Stimulated activated CD8-positive, alpha-beta memory T cell treated with anti-CD3 and anti-CD28 coated beads, Interleukin-4, amount 100 ng/mL, for 1 hour (primary cell): ENCODE measurements at places on chromosomes 16 and 17.

GRCh38 chr17:73954951-73955350 is 248.5 kb upstream of the RPL38 start:
- DNase-seq, result no peak

DNA sequence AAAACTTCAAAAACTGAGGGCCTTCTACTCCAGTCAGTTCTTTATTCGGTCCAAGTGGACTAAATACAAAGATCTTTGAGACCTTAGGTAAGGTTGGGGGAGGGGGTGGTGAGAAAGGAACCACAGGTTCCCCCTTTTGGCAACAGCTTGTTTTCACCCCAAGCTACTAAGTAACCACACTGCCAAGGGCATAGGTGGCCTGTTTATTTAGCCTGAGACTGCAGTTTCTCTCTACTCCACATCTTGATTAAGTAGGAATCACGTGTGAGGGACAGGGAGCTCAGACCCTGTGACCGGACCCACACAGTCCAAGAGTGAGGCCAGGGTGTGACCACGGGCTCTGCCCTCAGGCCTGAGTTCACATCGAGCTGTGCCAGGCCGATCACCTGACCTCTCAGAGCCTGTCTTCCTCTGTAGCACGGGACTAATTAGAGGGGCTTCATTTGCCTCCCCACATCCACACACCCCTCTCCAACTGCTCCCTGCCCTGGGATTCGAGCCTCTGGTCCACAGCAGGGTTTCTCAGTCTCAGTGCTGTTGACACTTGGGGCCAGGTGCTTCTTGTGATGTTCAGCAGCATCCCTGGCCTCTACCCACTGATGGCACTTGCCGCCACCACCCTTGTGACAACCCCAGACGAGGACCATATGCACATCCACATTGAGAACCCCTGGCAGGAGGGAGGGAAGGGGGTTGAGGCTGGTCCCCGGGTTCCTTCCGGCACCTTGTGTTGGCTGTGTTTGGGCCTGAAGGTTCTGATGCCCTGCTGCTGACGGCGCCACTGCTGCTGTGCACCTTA is 17.8 kb downstream of the ST6GALNAC2 start:
- DNase-seq, result no peak

DNA sequence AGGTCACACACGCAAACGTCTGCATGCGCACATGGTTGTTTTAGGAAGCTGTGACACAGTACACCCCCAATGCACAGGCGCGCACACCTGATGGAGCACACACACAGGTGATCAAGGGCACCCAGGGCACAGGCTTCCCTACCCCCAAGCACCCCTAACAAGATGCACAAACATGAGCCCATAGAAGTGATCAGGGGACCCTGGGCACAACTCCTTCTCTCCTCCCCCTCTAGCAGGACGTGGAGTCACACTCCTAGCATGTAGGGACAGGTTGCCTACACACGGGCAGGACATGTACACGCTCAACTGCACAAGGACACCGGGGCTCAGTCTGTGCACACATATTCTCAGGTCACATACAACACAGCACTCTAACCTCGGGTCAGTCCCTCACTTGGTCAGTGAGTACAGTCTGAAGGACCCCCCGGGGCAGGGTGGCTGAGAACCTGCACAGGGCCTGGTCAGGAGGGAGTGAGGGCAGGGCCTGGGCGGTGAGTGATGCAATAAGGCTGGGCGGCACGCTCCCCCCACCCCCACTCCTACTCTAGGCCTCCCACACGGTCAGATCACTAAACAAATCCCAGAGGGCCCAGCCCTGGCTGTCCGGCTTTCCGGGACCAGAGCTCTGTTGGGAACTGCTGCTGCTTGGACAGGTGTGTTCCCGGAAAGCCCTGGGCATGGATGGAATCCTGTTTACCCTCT is 751 bp upstream of the DOC2B start:
- no peak for DNase-seq

GRCh38 chr16:11329891-11330290 is 15.4 kb upstream of the RMI2 start:
- no peak for DNase-seq

DNA sequence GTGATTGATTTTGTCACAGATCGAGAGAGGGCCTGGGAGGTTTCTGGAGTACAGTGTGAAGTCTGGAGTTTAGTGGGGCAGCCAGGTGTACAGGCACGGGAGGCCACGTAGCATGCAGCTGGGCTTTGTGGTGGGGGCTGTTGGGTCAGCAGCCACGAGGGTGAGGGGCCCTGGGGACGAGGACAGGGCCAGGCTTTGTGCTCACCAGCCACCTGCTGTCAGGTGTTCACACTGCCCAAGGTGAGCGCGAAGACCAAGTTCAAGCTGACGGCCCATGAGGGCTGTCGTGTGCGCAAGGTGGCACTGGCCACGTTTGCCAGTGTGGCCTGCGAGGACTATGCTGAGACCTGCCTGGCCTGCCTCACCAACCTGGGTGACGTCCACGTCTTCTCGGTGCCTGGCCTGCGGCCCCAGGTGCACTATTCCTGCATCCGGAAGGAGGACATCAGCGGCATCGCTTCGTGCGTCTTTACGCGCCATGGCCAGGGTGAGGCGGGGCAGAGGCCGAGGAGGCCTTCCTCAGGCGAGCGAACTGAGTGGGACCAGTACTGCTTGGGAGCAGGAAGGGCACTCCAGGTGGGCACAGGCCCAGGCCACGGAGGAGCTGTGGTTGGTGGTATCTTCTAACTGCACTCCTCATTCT is 15.9 kb downstream of the LLGL1 start:
- DNase-seq, result no peak

DNA sequence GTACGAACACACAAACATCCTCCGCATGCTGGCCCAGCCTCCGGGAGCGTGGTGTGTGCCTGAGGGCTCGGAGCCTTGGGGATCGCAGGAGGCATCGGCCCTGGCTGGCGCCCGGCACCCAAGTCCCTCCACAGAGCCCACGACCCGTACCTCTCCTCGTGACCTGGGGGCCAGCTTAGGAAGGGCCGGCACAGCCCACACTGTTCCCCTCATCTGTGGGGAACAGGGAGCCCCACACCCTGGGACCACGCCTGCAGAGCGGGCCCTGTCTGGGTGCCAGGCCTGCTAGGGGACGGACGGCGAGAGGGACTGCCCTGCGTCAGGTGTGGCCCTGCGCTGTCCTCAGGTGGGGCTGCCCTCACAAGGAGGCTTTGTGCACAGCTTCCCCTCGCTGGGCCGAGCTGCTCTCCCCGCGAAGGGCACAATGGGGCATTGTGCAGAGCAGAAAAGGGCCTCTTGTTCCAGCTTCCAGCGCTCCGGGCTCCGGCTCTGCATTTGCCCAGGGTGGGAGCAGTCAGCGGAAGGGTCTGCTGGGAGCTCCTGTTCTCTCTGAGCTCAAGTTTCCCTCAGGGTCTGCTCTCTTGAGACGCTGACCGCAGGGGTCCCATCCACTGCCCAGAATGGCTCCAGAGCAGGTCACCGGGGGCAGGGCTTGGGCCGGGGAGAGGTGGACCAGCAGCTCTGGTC is 1.7 kb upstream of the LMF1 start:
- no peak for DNase-seq

DNA sequence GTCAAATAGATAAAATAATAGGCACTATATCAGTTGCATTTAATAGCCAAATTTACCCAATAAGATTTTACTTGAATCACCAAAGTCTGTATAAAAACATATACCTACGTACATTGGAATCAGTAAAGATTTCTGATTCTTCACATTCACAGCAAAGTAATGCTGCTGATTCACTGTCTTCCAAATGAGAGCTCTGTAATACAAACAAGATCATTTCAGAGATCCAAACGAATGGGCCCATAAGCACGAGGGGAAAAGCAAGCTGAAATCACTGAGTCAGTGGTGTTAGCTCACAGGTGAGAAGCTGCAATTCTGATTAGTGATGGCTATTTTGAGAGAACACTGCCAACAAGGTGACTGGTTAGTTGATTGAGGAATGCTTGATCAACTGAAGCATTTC is 81.3 kb downstream of the SSH2 start:
- DNase-seq, result no peak

DNA sequence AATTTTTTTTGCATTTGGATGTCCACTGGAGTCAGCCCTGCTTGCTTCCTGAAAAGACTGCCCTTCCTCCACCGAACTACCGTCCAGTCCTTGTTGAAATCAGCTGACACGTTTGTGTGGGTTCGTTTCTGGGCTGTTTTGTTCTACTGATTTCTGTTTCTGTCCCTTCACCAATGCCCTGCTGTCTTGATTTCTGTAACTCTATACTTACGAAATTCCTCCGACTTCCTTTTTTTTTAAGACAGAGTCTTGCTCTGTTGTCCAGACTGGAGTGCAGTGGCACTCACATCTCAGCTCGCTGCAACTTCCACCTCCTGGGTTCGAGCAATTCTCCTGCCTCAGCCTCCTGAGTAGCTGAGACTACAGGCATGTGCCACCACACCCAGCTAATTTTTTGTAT is 8.4 kb upstream of the GAA start:
- DNase-seq, result no peak

GRCh38 chr17:22694362-22695227 is 1002.3 kb downstream of the KCNJ18 start:
- DNase-seq, result no peak

DNA sequence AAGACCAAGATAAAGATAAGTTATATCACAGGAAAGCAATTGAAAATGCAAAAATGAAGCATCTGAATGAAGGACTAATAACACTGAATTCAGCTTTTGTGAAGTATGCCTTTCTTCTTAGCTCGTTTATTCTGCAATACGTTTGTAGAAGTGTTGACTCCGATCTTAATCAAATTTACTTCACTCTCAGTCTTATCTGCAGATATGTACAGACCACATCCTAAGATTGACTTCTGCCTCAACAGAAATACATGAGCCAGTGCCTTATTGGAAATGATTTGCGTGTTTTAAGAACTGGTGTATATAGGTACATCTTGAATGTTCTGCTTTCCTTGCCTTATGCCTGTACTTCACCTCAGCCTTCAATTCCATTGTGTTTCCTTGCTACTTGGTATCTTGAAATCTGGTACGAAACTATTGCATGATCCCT is 1.3 kb downstream of the ATF7IP2 start:
- DNase-seq, result no peak

DNA sequence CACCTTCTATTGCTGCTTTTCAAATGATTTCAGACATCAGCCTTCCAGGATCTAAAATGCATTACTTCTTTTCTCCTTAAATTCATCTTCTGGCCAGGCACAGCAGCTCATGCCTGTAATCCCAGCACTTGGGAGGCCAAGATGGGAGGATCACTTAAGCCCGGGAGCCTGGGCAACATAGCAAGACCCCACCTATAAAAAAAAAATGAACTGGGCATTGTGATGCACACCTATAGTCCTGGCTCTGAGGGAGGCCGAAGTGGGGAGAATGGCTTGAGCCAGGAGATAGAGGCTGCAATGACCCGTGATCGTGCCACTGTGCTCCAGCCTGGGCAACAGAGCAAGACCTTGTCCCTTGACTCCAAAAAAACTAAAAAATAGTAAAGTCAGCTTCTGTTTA is 208.5 kb downstream of the SPECC1 start:
- no peak for DNase-seq

DNA sequence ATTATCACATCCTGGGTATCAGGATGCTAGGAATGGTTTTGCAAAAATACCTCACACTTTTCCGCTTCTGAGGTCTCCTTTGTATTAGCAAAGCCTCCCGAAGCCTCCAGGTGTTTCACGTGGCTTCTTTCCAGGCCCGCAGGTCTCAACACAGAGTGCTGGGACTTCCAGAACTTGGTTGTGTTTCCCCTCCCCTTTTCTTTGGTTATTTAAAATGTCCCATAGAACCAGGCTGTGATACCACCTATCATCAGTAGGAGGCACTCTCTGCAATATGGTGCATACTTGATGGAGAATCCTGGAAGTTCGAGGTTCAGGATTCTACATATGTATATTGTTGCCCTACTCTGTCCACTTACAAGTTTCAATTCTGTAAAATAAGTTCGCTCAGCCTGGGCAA is 28.8 kb downstream of the ATP2C2 start:
- no peak for DNase-seq

DNA sequence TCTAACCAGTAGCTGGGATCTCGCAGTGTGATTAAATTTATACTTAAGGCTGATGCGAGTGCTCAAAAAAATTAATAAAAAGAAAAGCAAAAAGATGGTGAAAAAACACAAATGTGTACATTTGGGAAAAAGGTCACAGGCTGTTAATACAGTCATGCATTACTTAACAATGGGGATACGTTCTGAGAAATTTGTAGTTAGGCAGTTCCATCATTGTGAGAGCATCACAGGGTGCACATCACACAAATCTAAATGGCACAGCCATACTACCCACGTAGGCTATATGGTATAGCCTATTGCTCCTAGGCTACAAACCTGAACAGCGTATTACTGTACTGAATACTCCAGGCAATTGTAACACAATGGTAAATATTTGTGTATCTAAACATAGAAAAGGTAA is 142.4 kb upstream of the MYOCD start:
- DNase-seq, result no peak

- DNase-seq, result no peak
Observed at GRCh38 chr16:72247821-72248253, 75.9 kb upstream of the PMFBP1 start.

- DNase-seq, result no peak
Observed at GRCh38 chr17:50133028-50133768, 3.2 kb upstream of the SAMD14 start.

GRCh38 chr16:10616756-10617640 is 36.6 kb upstream of the EMP2 start:
- no peak for DNase-seq

- DNase-seq, result no peak
Observed at GRCh38 chr17:62703261-62703775, 75.8 kb downstream of the MRC2 start.

GRCh38 chr17:42459801-42460281 is 1.2 kb downstream of the ATP6V0A1 start:
- DNase-seq, result no peak

GRCh38 chr16:22933173-22933572 is 119.2 kb downstream of the HS3ST2 start:
- DNase-seq, result no peak
